HS-27A (cell line): ENCODE measurements at places on chromosomes 1 and 21.

DNA sequence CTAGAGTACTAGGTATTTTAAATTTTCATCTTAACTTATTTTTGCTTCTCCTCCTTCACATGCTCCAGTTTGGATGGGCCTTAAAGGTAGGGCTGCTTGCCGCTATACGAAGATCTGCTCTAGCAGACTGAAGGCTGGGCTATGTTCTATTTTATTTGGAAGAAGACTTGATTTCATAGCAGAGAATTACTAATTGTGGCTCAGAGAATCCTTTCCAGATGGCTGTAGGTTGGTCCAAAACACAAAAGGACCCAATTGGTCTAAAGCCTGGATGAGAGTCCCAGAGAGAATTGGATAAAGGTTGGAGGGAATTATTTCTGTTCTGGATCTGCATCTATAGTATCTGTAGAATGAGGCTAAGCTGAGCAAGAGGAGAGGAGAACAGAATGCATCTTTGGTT is 719.4 kb upstream of the PTBP2 start:
- no peak for DNase-seq

GRCh38 chr21:14523234-14523633 is 22.9 kb downstream of the SAMSN1 start:
- no peak for DNase-seq

- DNase-seq: no peak
Observed at GRCh38 chr1:52238474-52238873, 96.6 kb downstream of the ZFYVE9 start.

DNA sequence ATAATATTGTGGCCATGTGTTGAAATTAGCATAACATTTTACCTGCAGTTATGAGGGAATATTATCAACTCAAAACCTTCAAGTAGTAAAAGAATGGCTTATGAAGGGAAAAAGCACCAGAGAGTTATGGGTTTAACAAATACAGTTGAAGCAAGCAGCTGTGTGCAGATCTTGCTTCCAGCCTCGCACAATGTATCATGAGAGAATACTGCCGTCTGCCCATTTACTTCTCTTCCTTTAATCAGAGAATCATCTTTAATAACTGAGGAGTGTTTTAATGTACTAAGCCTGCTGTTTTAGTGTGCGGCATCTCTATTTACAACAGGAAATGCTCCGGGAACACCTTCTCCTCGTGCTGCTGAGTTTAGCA is 120.9 kb downstream of the ATG4C start:
- no peak for DNase-seq

GRCh38 chr1:204746838-204747442 is 61.4 kb upstream of the LRRN2 start:
- DNase-seq: no peak

DNA sequence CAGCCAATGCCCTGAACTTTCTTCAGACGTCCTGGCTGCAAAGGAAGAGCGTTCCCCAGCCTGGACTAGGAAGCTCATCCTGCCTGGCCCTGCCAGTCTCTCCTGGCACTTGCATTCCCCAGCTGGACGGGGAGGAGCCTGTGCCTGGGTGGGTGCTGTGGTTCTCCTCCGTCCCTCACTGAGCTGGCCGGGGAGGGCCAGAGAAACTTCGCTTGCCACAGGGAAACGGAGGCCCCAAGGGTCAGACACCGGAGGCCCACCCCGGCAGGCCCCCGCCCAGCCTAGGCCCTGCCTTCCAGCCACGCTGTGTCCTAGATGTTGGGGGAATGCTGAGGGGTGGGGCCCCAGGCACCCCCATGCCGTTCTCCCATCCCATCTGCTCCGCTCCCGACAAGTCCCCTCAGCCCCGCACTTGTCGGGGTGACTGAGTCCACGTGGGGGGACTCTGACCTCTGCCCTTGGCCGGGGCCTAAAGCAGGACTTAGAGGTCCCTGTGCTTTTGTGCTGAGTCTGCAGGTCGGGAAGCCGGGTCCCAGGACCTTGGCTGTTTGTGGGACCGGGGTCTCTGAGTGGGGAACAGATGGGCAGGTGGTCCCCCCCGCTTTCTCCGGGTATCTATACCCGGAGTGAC is 4.8 kb downstream of the FTCD start:
- no peak for DNase-seq
